C1 segment of cervical spinal cord (tissue), 14 donors: ENCODE measurements at places on chromosomes 6 and 20.

DNA sequence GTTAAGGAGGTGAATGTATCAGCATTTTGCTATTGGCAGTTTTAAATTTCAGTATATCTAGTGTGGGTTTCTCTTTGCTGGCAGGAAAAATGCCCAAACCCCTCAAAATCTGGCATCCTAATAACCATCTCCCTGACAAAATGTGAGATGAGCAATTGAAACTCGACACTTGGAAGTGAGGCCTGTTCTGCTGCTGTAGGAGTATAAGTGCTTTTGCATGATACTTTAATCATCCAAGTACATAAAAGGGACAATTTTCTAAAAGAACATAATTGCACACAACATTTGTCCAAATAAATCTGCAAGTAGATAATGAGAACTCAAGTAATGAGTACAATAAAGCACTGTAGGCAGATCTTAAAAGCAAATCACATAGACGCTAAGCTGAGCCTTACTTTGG lies 36.5 kb downstream of the LAMP5 start:
- DNase-seq: no peak

DNA sequence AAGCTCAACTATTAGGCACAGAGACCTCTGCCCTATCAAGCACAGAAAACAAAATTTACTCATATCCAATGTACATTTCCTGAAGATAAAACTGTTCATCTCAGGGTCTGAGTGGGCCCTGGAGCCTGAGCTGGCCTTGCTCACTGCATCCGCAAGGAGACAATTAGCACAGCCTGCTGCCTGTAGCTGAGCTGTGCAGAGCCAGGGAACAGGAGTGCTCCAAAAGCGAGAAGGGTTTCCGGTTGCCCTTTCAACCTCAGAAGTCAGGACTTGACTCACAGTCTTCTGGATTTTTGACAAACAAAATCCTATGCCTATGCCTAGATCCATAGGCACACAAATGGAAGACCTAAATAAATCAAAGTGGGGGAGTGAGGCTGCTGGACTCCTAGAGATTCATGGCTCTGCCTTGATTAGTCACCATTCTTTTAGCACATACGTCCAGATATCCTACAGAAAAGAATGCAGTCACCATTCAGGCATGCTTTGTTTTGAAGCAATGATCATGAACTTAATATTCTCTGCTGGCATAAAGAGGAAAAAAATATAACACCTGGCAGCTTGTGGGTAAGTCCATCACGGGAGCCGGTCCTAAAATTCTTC lies 73.5 kb downstream of the BFSP1 start:
- DNase-seq: no peak

GRCh38 chr20:45038745-45039474 lies 62.0 kb downstream of the KCNS1 start:
- DNase-seq: no peak

GRCh38 chr6:144768551-144769075 lies 483.5 kb downstream of the UTRN start:
- no peak for DNase-seq

- DNase-seq: no peak
Observed at GRCh38 chr6:111688331-111688730, 82.7 kb upstream of the TRAF3IP2 start.

DNA sequence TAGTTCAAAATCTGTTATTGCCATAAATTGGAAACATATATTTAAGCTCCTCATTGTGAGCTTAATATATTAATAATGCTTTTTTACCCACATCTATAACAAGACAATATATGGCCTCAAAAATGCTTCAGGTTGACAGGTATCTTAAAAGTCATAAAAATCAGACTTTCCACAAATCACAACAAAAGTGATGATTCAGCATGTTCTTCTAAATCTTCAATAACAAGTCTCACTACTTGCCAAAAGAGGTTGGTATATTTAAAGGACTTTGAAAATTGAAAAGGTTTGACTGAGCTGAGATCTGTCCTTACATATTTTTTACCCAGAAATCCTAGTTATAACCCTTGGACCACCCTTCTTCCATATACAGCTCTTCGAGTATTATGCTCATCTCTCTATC lies 41.7 kb downstream of the ASCC3 start:
- no peak for DNase-seq
